ENCODE measurements at places on chromosomes 5 and 9. TPM values are rescaled to one million over a fixed set of nuclear protein-coding genes. Genes with fewer than 3 reads are reported as not detected.

DNA sequence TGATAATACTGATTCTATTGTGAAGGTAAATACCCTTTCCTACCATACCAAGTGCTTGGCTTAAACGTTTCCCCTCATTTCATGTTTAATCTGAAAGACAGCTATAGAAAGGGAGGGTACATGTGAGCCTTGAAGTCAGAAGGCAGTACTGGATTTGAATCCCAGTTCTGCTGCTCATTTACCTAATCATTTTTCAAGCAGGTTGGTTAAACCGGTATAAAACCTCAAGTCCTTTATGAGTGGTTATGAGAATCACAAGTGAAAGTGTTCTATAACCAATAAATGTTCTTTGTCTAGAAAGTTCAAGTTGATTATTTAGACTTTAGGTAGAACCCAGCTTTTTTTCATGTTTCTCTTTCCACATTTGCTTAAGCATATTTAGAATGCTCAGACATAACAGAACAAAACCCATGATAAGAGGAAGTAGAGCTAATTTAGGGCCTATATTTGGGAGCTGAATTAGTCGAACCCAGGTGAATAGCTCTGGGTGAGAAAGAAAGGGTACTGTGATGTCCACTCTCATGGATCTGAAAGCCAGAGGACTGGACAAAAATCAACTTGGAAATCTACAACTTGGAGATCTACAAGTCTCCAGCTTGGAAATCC lies 29.7 kb upstream of the F2RL2 start:
- DNase-seq = no peak

DNA sequence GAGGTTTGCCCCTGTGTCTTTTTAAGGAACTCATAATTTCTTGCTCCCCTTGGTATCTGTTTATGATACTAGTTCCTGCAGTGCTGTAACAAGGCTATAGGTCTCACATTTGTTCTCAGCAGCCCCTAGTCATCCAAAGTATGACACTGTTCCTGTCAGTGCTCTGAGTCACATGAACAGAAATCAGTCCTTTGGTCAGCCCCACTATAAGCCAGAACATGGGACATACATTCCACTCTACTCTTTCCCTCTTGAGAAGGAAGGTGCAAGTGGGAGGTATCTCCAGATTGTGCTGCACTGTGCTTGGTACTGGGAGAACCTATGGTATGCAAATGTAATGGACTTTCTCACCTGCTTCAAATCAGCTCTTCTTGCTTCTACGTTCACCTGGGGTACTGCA lies 87.0 kb downstream of the IARS1 start:
- no peak for DNase-seq

DNA sequence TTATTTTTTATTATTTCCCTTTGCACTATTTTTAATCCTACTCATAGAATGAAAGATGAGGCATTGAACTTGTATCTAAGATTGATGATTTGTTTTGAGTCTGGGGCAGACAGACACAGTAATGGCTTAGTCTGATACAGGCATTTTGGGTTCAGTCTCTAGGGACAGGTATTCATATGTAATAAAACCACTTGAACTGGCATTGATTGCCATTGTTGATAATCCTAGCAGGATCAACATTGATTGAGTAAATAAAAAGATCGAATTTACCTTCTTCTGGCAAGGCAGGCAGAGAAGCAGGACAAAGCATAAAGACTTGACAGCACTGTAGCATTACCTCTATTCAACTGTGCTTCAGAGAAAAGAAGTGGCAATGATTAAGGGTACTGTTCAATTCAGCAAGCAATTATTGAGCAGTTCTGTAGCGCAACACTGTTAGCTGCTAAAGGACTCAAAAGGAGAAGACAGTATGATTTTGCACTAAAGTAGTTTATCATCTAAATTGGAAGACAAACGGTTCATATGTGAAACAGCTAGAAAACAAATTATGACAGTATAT lies 144.4 kb downstream of the COMMD10 start:
- no peak for DNase-seq

GRCh38 chr9:132791699-132792240 lies 86.3 kb downstream of the AK8 start:
- DNase-seq = no peak

DNA sequence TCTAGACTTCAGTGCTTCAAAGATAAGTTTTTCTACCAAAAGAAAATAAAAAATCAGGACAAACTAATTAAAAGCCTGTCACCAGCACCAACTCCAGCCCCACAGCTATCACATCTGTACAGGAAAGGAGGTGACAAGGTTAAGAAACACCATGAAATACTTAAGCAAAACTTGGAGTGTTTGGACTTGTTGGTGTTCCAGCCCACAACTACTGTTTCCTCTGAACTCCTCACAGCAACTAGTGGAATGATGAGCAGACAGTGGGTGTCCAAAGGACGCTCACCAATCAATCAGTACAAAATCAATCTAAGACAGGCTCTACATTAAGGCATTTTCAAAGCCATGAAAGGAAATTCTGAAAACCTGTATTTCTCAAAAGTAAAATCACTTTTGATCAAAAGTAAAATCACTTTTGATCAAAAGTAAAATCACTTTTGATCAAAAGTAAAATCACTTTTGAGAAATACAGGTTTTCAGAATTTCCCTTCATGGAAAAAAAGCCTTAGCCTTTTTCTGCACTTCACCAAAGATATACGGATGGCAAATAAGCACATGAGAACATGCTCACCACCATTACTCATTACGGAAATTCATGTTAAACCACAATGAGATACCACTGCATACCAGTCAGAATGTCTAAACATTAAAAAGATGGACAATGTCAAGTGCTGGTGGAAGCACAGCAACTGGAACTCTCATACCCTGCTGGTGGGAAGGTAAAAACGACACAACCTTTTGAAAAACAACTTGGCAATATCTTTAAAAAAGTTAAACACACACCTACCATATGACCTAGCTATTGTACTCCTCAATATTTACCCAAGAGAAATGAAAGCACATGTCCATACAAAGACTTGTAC lies 79.7 kb downstream of the MED27 start:
- DNase-seq = no peak

GRCh38 chr9:36845844-36846243 lies 188.2 kb downstream of the PAX5 start:
- DNase-seq = no peak

DNA sequence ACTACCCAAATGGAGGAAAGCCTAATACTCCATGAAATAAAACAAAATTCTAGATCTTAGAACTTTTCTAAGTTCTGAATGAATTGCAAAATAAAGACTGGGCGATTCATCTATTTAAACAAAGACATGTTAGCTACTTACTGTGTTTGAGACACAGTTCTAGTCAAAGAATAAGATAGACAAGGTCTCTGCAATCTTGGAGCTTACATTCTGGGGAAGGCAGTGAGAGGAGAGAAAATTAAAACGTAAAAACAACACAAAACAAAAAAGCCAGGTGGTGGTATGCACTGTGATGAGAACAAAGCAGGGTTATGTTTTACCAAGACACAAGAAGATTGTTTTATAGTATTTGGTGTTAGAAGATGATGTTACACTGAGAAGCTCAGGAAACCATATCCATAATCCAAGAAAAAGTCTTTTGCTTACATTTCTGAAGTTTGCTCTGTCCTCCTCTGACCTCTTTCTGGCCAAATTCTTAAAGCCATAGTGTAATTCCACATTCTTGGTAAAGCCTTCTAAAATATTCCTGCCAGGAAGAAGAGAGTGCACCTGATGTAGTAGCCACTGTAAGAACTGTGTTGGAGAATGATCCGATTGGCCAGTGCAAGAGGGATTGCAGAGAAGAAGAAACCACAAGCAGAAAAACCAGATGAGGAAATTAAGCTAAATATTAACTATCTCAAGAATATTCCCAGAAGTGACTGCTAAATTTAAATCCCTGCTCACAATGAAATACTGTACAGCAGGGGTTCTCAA lies 218.4 kb downstream of the PCSK1 start:
- no peak for DNase-seq

GRCh38 chr9:33956544-33956943 lies 92.1 kb downstream of the UBAP2 start:
- DNase-seq = no peak

DNA sequence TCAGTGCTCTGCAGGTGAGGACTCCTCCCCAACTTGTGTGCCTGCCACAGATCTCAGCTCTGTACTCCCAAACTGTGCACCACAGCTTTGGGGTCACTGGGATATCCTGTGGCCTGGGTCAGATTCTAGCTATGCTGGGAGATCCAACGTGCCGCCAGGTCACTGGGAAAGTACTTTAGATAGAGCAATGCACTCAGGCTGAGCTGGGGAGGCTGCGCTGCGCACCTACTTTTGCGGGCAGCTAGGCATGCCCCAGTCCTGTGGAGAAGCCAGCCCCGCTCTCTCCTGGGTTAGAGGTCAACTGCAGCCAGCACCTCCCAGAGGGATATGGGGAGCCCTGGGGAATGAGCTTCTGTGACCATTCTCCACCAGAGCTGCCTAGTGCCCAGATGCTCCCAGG lies 552.1 kb upstream of the CDH9 start:
- no peak for DNase-seq

- no peak for DNase-seq
Measured at GRCh38 chr5:112479418-112479817, 60.3 kb upstream of the EPB41L4A start.

DNA sequence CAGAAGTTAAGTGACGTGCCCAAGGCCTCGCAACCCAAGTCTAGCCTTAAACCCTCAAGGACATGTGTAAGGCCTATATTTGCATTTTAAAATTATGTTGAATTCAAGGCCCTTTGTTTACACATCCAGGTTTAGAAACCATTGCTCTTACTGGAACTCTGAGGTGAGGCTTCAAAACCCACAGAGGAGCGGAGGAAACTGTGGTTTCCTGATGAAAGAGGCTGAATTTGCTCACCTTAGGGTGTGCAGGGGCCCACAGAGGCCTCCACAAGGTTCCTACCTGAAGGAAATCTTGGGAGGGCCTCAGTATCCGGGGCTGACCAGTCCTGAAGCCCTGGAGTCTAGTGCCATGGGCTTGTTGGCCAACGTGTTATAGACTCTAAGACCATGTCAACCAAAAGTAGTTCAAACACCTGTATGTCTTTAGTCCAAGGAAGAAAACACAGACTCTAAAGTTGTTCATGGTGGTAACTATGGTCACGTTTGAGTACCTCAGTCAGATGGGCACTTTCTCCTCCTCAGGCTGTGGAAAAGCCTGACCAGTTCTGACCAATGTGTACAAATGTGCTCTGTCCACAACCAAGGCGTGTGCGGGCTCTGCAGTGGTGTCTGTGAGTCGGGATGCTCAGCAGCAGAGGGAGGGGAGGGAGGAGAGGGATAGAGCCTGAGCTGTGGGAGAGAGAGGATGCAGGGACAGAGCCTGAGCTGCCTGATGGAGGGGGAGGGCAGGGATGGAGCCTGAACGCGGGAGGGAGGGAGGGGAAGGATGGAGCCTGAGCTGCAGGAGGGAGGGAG lies 124.6 kb upstream of the ERCC6L2 start:
- no peak for DNase-seq

DNA sequence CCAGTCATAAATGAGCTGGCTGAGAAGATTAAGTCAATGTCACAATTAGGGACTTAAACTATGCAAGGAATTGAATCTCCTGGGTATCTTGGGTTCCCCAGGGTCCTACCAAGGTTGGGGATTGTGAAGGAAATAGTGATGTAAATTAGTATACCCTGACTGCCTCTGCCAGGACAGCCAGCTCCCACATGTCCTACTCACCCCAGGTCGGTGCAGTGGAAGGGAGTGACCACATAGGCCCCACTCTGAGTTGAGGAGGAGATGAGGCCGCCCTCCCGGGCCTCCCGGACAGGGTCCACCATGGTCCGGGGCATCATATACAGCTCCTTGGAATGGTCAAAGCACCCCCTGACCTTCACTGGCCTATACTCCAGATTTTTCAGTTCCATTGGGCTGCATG lies 2.7 kb downstream of the SURF1 start:
- DNase-seq = no peak

DNA sequence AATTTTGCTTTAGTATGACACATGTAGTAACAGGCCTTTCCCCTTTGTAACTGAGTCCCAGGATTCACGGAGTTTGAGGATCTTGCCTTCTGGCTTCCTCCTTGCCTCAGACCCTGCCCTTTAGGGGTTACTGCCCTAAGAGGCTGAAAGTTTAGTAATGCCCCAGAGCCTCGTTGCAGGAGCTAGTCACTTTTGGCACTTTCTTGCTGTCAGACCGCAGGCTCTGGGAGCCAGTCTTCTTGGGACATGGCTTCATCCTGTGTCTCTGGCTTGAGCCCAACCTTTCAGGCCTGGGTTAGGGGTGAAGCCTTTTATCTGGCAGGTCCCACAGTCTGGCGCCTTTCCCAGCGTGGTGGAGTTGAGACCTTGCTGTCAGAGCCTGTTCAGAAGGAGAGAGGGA lies 185.6 kb upstream of the DMRT1 start:
- no peak for DNase-seq

The RALGDS gene
- 13.0 TPM for polyA plus RNA-seq

The FOXD1 gene
- polyA plus RNA-seq = 2.5 TPM

The C9 gene
- polyA plus RNA-seq = 1.5 TPM

The LOX gene
- 3.4 TPM for polyA plus RNA-seq
